Caki2 (cell line): ENCODE measurements at places on chromosomes 13 and 19.

DNA sequence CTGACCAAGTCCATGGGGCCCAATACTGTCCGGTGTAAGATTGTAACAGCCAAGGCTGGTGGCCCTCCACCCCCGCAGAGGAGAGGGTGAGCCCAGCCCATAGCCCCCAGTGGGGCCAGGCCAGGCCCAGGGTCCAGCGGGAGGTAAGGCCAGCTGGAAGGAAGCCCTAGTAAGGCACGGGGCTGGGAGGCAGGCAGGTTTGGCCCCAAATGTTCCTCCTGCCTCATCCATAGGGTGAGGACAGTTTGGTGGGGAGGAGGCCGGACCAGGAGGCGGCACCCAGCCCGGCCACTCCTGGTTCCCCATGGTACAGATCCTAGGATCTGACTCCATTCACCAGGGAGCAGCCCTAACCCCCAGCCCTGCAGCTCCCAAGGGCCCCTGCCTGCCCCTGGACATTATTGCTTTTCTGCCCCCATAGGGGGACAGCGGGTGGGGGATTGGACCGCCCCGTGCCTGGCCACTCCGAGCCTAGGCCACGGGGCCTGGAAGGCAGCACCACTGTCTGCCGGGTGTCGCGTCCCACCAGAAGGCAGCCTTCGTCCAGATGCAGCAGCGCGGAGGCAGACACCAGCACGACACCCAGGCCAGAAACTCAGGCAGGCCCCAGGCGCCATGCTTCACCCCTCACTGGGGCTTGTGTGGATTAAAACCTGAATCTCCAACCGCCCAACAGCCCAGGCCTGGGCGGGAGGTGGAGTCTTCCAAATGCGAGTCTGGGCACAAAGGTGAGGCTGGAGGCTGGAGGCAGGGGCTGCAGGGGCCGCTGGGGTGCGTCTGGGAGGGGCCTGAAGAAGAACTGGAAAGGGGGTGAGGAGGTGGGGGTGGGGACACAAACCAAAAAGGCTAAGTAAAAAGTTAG lies 6.7 kb upstream of the CCNP start:
- DNase-seq, result no peak

GRCh38 chr13:54513254-54513653 lies 1484.6 kb downstream of the OLFM4 start:
- no peak for DNase-seq

- DNase-seq, result no peak
Observed at GRCh38 chr19:35959040-35959967, 23.1 kb downstream of the LRFN3 start.

DNA sequence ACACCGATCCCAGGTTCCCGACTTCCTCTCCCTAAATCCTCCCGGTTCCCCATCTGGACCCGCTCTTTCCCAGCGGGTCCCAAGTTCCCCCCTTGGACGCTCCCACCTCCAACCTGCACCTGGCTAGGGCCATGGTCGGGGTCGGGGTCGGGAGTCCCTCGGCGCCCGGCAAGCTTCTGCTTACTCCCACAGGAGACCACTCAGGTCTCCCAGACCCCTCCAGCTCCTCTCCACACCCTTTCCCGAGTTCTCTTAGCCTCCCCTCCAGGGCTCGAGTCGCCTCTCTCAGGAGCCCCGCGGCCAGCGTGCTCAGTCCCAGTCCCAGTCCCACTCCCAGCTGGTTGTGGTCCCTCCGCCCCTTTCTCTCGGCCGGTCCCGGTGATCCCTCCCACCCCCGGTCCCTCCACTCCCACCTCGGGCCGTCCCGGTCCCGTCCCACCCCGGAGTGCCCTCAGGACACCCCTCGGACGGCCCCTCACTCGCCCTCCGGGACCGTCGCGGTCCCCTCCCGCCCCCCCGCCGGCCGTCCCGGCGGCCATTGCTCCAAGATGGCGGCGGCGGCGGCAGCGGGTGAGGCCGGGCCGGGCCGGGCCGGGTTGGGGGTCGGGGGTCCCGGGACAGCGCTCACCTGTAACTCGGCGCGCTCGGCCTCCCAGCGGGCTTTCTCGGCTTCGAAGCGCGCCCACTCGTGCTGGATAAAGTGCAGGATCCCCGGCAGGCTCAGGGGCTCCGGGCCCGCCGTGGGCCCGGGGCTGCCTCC lies at the start of gene FKRP:
TSS of gene FKRP (plus strand) at position 537 of the 760 bp plus-strand sequence. CDS start 9,394 bp downstream, outside the sequence.
- DNase-seq, result no peak

GRCh38 chr19:44943801-44944249 lies 1.8 kb downstream of the APOC4 start:
- no peak for DNase-seq

GRCh38 chr13:73656863-73657262 lies 477.3 kb downstream of the KLF12 start:
- no peak for DNase-seq

GRCh38 chr19:5407356-5407755 lies 47.9 kb upstream of the ZNRF4 start:
- peak; percentile 17 for DNase-seq

GRCh38 chr13:51668580-51669195 lies 84.4 kb downstream of the WDFY2 start:
- DNase-seq, result no peak

DNA sequence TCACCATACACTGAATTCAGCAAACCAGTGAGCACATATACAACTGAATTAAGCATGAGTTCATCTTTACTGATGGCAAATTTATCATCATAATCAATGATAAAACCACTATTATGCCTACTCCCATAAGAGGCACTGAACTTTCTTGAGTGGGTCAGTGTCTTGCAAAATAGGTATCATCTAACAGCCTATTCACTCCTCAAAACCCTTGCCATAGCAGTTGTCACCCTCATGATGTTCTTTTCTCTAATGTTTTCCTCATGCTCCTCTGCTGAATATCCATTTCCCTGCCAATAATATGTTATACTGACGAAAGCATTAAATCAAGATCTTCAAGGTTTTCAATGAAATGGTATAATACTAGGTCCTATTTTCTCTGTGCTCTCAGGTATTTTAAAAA lies 5.6 kb downstream of the ARGLU1 start:
- DNase-seq, result no peak

- DNase-seq, result no peak
Observed at GRCh38 chr13:34913040-34913439, 29.0 kb upstream of the NBEA start.

DNA sequence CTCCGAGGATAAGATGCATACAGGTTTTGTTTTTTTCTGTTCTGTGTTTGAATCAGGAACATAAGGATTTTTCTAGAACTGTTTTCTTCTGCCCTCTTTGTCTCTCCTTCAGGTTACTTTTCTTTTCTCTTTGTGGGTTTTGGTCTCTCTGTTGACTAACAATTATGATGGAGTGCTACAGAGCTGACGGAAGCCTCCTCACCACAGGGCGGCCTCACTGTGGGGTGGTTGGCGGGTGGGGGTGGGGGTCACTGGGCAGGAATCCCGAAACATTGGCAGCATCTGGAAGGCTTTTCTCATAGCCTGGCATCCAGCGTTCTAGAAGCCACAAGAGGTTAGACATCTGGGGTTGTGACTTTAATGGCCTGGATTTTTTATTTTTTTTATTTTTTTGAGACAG lies 12.0 kb upstream of the MATK start:
- no peak for DNase-seq

DNA sequence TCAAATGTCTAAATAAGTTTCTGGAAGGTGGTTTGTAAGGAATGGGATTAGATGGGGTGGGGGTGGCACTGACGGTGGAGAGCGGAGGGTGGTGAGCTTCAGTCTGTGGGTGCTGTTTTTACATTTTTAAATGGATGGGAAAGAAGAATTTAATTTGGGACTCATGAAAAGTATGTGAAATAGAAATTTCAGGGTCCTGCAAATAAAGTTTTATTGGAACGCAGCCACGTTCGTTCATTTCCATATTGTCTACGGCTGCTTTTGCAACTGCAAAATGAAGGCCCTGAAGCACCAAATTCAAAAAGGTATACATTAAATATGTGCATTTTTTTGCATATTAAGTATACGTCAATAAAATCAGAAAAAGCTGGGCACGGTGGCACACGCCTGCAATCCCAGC lies 9.9 kb downstream of the KANK2 start:
- no peak for DNase-seq

- DNase-seq, result no peak
Observed at GRCh38 chr19:12137221-12137940, 2.8 kb downstream of the ZNF20 start.

DNA sequence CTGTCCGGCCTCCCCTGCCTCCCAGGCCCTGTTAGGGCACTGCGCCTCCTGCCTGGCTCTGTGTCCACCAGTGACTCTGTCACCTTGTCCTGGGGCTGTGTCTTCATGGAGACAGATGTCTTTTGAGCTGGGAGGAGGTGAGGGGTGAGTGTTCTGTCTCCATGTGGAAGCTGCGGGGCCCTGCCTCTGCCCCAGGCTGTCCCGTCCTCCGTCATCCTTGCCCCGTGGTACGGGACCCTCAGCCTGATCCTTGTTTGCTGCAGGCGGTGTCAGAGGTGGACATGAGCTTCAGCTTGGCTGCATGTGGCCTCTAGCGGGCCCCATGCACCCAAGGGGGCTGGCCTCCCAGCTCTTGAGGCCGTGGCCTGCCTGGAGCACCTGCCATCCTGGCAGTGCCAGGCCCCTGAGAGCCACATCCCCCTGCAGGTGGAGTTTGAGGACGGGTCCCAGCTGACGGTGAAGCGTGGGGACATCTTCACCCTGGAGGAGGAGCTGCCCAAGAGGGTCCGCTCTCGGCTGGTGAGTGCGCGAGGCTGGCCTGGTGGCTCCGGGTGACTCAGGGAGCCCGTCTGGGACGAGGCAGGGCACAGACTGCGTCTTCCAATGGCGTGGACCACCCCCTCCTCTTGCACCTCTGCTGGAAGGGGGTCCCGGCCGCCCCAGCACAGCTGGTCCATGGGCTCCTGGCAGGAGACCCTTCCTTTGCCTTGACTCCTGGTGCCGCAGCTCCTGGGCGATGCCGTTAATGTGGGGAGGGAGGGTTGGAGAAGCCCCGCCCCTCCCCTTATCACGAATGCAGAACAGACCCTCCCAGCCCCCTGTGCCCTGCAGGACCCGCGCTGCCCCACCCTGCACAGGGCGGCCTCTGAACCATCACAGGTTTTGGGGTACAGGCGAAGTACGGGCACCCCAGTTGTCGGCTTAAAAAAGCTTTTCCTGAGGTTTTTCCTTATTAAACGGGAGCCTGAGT lies 181.3 kb downstream of the KDM4B start:
- DNase-seq, result no peak

GRCh38 chr13:110882972-110883371 lies 31.9 kb downstream of the ANKRD10 start:
- DNase-seq, result no peak

GRCh38 chr13:33401238-33401637 lies 115.7 kb upstream of the STARD13 start:
- DNase-seq, result no peak

- DNase-seq, result no peak
Observed at GRCh38 chr13:74886502-74886901, 595.5 kb downstream of the TBC1D4 start.

- no peak for DNase-seq
Observed at GRCh38 chr19:9939301-9939913, 3.1 kb upstream of the OLFM2 start.

DNA sequence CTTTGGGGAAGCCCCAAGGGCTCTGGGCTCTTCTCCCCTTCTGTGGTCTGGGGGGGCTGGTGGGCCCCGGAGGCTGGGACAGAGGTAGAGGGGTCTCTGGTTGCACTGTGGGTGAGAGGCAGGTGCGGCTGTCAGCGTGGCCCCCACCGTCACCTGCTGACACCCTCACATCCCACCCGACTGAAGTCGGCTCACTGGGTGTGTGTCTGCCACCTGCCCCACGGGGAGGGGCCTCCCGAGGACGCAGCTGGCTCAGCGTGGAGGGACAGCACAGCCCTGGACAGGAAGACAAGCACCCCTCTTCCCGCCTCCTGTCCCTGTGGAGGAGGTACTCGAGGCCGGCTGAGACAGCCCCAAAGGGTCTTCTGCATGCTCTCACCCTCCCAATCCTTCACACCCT lies 2.2 kb upstream of the TMEM86B start:
- no peak for DNase-seq

DNA sequence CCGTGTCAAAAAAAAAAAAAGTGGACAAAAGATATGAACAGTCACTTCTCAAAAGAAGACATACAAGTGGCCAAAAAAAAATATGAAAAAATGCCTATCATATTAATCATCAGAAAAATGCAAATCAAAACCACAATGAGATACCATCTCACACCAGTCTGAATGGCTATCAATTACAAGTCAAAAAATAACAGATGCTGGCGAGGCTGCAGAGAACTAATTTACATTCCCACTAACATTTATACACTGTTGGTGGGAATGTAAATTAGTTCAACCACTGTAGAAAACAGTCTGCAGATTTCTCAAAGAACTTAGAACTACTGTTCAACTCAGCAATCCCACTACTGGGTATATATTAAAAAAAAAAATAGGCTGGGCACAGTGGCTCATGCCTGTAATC lies 26.5 kb upstream of the FOXO1 start:
- peak; percentile 81 for DNase-seq

- no peak for DNase-seq
Observed at GRCh38 chr13:44140146-44140545, 233.5 kb upstream of the SERP2 start.

DNA sequence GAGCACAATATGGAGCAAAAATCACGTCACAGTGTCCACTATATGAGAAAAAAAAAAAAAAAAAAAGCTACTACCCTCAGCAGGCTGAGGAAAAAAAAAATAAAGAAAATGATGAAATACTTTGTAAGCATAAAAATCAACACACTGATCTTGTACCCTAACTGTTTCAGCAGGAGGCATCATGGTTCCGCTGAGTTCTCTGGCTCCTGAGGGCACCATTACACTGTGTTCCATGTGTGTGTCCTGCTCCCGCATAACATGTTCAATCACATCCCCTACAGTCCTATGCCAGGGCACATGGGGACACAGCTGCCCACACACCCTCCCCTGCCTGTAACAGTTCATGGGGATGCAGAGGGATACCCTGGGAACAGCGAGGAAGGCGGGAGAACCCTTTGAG lies 33.5 kb downstream of the DOCK9 start:
- no peak for DNase-seq

- no peak for DNase-seq
Observed at GRCh38 chr19:9913237-9914000, 22.9 kb downstream of the OLFM2 start.

- no peak for DNase-seq
Observed at GRCh38 chr13:20713014-20713376, 9.5 kb downstream of the IL17D start.

GRCh38 chr13:42699912-42700311 lies 81.5 kb upstream of the FAM216B start:
- DNase-seq, result no peak

- no peak for DNase-seq
Observed at GRCh38 chr13:84570831-84571230, 688.6 kb upstream of the SLITRK1 start.

DNA sequence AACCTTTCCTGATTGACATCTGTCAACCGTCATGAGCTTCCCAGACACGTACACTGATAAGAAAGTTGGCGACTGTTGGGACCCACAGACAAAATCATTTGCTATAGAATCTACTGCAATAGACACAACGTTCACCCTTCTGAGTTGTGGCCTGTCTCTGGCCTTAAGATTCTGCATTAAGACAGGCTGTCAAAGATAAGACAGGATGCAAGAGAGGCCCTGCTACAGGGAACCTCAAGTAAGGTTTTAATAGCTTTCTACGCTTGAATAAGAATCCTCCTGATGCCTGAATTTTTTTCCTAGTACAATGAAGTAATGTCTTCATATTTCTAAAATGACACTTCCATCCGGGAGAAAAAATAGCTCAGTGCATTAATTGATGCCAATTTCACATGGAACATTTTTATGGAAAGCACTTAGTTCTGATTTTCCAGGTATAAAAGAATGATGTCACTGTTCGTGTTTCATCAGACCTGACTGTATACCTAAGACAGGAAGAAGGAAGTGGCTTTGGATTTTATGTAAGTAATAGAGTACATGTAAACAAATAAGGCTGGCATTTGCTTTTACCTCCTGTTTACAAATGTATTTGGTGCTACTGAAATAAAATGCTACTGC lies 275.2 kb upstream of the GPC6 start:
- DNase-seq, result no peak

- DNase-seq, result no peak
Observed at GRCh38 chr13:98405107-98405571, 171.8 kb downstream of the STK24 start.
